ENCODE measurements at places on chromosomes 7 and 10. TPM values are rescaled to one million over a fixed set of nuclear protein-coding genes. Genes with fewer than 3 reads are reported as not detected.

The CELF2 gene
- 5.6 TPM for total RNA-seq

The SH3PXD2A gene
- total RNA-seq: 6.3 TPM

The NKX2-3 gene
- not detected for total RNA-seq

The AGBL3 gene
- total RNA-seq: 0.28 TPM

The TBC1D12 gene
- 5.4 TPM for total RNA-seq

The TMEM184A gene
- 0.28 TPM for total RNA-seq

The GRM3 gene
- total RNA-seq: not detected

DNA sequence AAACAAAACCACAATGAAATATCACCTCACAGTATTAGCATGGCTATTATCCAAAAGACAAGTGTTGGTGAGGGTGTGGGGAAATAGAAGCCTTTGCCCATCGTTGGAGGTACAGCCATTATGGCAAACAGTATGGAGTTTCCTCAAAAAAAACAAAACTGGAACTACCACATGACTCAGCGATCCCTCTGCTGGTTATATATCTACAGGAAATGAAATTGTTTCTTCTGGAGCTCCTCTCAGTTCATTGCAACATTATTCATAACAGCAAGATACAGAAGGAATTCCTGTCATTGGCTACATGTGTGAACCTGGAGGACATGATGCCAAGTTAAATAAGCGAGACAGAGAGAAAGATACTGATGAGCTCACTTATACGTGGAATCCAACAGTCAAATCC is 2.4 kb upstream of the UBE3C start:
- no peak overlapping the region for H3K4me3 ChIP-seq
- peaks cover 8% of the 10 kb centered on the region for H3K4me1 ChIP-seq
- H3K27ac ChIP-seq: no peak overlapping the region
- peak; percentile 94 for DNase-seq

- H3K4me1 ChIP-seq: no peaks in the 10 kb centered on the region
- H3K27me3 ChIP-seq: no peaks in the 10 kb centered on the region
- no peak for DNase-seq
- no peak overlapping the region for H3K4me3 ChIP-seq
These were observed 161.0 kb downstream of the SEM1 start for GRCh38 chr7:96548664-96549063.

GRCh38 chr7:31816810-31817209 is 129.8 kb downstream of the PPP1R17 start:
- H3K4me3 ChIP-seq: no peak overlapping the region
- H3K27ac ChIP-seq: no peak overlapping the region
- peaks cover 13% of the 10 kb centered on the region for H3K36me3 ChIP-seq
- peaks cover 9% of the 10 kb centered on the region for H3K4me1 ChIP-seq
- H3K27me3 ChIP-seq: no peaks in the 10 kb centered on the region
- DNase-seq: peak; percentile 49

DNA sequence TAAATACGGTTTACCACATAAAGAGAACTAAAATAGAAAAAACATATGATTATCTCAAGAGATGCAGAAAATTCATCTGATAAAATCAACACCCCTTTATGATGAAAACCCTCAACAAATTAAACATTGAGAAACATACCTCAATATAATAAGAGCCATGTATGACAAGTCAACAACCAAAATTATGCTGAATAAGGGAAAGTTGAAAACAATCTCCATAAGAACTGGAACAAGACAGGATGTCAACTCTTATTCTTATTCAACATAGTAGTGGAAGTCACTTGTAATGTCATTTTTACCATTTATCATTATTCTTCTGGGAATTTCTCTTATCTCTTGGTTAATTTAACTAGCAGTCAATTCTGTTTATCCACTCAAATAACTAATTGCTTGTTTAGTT is 79.0 kb downstream of the PCDH15 start:
- H3K4me1 ChIP-seq: no peaks in the 10 kb centered on the region
- DNase-seq: no peak
- no peaks in the 10 kb centered on the region for H3K27me3 ChIP-seq
- no peak overlapping the region for H3K27ac ChIP-seq

DNA sequence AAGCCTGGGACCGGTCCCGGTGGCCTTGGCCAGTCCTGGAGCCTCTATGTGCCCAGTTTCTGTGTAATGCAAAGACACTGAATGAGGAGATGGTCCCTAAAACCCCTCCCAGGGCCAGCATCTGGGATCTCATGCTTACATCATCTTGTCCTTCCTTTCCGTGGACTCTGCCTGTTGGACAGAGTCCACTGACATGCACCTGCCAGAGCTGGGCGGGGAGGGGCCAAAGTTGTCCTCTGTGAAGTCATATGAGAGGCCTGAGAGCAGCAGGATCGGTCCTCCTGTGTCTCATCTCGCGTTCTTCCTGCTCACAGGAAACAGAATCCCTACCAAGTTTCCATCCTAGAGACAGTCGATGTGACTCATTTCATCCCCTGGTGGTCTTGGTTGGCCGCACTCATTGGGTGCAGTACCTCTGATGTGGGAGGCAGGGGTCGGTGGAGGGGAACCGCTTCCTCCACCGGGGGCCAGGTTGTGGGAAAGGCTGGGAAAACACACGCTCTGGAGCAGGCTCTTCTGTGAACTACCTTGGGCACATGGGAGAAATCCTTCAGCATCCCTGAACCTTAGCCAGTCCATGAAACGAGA is 389.6 kb upstream of the PODXL start:
- no peak for DNase-seq
- no peaks in the 10 kb centered on the region for H3K36me3 ChIP-seq
- no peaks in the 10 kb centered on the region for H3K4me1 ChIP-seq
- no peak overlapping the region for H3K4me3 ChIP-seq

- no peak overlapping the region for H3K4me3 ChIP-seq
- DNase-seq: no peak
- no peaks in the 10 kb centered on the region for H3K36me3 ChIP-seq
- H3K27me3 ChIP-seq: no peaks in the 10 kb centered on the region
- peaks cover 14% of the 10 kb centered on the region for H3K4me1 ChIP-seq
These were observed 125.6 kb upstream of the SLC26A5 start for GRCh38 chr7:103571586-103571985.

- no peak overlapping the region for H3K27ac ChIP-seq
- no peak overlapping the region for H3K4me3 ChIP-seq
- no peaks in the 10 kb centered on the region for H3K36me3 ChIP-seq
- no peaks in the 10 kb centered on the region for H3K4me1 ChIP-seq
- no peak for DNase-seq
These were observed 639.5 kb downstream of the ANKRD7 start for GRCh38 chr7:118863966-118864365.

DNA sequence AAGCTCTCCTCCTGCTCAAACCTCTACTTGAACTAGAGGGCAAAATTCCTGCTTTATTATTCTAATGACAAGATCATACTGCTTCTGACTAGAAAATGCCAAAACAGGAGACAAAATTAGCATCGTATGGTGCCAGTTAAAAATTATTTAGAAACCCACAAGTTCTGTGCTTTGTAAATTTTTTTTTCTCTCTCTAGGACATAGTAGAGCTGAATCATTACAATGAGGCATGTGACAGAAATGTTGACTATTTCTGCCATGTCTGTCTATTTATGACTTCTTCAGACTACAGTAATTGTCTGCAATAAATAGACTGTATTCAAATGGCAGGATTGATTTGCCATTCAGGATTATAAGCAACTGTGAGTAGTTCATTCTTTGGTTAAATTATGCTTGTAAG is 335.8 kb downstream of the PRPF18 start:
- no peak overlapping the region for H3K27ac ChIP-seq
- no peaks in the 10 kb centered on the region for H3K27me3 ChIP-seq
- H3K36me3 ChIP-seq: no peaks in the 10 kb centered on the region
- no peak overlapping the region for H3K4me3 ChIP-seq
- H3K4me1 ChIP-seq: peaks cover 11% of the 10 kb centered on the region

DNA sequence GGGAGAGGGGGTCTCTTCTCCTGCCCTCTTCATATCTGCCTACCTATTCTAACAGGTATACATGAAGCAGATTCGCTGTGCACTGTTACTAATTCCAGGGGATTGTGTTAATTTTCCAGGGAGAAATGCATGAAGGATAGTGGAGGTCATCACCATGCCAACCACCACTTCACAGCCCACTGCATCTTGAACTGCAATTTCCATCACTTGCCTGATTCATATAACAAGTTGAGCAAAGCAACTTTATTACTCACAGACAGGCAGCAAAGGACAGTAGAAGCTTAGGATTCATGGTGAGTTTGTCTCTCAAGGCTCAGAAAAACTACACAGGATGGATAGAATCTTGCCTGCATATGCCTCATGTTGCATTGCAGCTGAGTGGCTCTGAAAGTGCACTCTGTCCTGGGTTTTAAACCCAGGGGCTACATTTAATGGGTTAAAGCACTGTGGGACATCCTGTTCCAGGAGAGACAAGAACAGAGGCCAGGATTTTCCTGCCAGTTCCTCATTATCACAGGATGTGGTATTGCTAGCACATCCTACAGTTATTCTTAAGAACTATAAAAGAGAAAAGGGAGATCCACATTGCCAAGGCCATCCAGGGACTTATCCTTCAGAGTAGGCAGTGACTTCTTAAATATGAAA is 136.9 kb upstream of the PRSS1 start:
- no peaks in the 10 kb centered on the region for H3K27me3 ChIP-seq
- H3K4me1 ChIP-seq: 0 out of 2 replicates have a peak, but pooled peaks cover 3% of the 10 kb centered on the region
- H3K36me3 ChIP-seq: no peaks in the 10 kb centered on the region
- DNase-seq: peak; percentile 45

- H3K4me3 ChIP-seq: no peak overlapping the region
- H3K4me1 ChIP-seq: peaks cover 3% of the 10 kb centered on the region
- peak overlapping the region; percentile 28 for H3K27ac ChIP-seq
- H3K27me3 ChIP-seq: peaks cover 12% of the 10 kb centered on the region
- DNase-seq: peak; percentile 44
These were observed 5.1 kb downstream of the PRXL2A start for GRCh38 chr10:80413271-80413996.

GRCh38 chr10:69123306-69123746 is 652 bp upstream of the VPS26A start:
- peak overlapping the region; percentile 84 for H3K27ac ChIP-seq
- DNase-seq: peak; percentile 71
- no peaks in the 10 kb centered on the region for H3K27me3 ChIP-seq
- H3K4me1 ChIP-seq: no peaks in the 10 kb centered on the region
- H3K4me3 ChIP-seq: peak overlapping the region; percentile 66

DNA sequence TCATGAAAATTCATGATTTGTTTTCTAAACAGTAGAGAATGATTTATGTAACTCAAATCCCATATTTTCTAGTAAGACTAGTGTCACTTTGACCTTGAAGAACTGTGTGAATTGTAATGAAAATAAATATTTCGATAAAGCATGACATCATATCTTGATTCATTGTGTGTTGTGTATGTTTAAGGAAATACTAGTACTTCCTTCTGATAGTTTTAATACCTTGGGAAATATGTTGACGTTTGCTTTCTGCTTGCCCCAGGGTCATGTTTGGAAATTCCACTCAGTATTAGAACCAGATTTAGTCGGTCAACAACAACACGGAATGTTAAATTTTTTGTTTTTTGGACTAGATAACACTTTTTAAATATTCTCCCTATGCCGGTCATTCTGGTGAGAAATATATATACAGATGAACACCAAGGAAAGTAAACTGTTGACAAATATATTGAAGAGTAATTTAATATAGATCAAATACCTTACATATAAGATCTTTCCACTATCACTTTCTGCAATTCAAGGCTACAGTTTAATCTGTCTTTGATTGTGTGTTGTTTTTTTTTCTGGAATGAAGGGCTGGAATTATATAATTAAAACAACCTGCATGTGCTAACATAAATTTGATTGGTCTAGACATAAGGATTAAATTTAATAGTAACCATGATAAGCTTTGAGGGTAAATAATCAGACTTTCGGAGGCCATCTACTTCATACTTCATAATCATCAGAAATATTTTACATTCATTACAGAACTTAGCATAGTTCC is 126.2 kb downstream of the MDFIC start:
- no peak overlapping the region for H3K4me3 ChIP-seq
- DNase-seq: peak; percentile 80
- no peaks in the 10 kb centered on the region for H3K27me3 ChIP-seq

DNA sequence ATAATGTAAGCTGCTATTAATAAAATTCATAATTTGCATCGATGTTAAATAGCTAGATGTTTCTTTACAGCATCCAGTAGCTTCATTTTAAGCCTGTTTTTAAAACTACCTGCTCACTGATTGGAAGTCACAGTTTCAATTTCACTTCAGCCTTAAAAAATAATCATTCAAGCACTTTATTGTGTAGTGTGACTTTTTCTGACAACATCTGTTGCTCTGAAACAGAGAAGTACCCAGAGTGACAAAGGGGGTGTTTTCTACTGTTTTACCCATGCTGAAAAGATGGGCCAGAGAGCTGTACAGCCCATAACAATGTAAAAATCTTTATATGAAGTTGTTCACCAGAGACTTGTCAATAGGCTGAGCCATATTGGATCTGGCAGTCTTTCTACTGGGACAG is 437.2 kb downstream of the MDFIC start:
- H3K27me3 ChIP-seq: no peaks in the 10 kb centered on the region
- H3K4me3 ChIP-seq: no peak overlapping the region
- no peak for DNase-seq

GRCh38 chr10:71889388-71889987 is 38.4 kb upstream of the PSAP start:
- DNase-seq: no peak
- H3K27me3 ChIP-seq: peaks cover 7% of the 10 kb centered on the region
- H3K4me3 ChIP-seq: peak overlapping the region; percentile 53
- H3K4me1 ChIP-seq: peaks cover 4% of the 10 kb centered on the region
- no peaks in the 10 kb centered on the region for H3K36me3 ChIP-seq

DNA sequence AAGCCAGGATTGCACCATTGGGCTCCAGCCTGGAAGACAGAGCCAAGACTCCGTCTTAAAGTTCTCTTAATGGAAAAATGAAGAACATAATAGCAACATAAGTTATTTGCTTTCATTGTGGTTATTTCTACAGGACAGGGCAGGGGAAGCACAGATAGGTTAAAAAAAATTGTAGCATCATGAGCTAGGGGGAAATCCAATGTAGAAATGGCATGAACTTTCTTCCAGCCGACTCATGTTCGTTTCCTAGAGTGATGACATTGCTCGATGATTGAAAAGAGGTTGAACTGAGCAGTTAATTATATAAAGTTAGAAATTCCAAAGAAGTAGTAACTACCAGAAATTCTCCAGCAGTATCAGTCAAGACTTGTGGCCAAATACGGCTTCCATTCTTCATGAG is 64.9 kb downstream of the DAGLB start:
- DNase-seq: no peak
- H3K4me1 ChIP-seq: peaks cover 20% of the 10 kb centered on the region
- H3K27ac ChIP-seq: no peak overlapping the region
- no peak overlapping the region for H3K4me3 ChIP-seq

Data from IMR-90 (cell line).